A549 treated with RU486 at 1 μM for 4 hours (cell line): ENCODE measurements at places on chromosomes 16 and 17. TPM values are rescaled to one million over a fixed set of nuclear protein-coding genes. Genes with fewer than 3 reads are reported as not detected.

The COG7 gene
- 13.9 to 18.7 TPM (median 17.6 TPM) in 5 replicates for total RNA-seq

The CCL17 gene
- total RNA-seq = not detected in 5 replicates

The ACSF2 gene
- total RNA-seq = 10.0 to 15.4 TPM (median 14.3 TPM) in 5 replicates

The GPATCH8 gene
- 16.7 to 23.4 TPM (median 22.4 TPM) in 5 replicates for total RNA-seq

The CCL4 gene
- total RNA-seq = not detected in 5 replicates

The TBX2 gene
- total RNA-seq = 5.9 to 10.1 TPM (median 9.2 TPM) in 5 replicates

The KRT12 gene
- total RNA-seq = not detected in 5 replicates

The KRT20 gene
- 0.17 to 0.43 TPM (median 0.28 TPM) in 5 replicates for total RNA-seq

The CCDC78 gene
- 3.1 to 6.6 TPM (median 5.5 TPM) in 5 replicates for total RNA-seq

The CD79B gene
- total RNA-seq = 0.16 TPM in 1 of 5 replicates, not detected in the others

The TBC1D3G gene
- total RNA-seq = 0.07 TPM in 1 of 5 replicates, not detected in the others

The SDK2 gene
- 0.24 to 0.44 TPM (median 0.33 TPM) in 5 replicates for total RNA-seq

The ACSM3 gene
- 4.1 to 4.7 TPM (median 4.5 TPM) in 5 replicates for total RNA-seq

The KARS1 gene
- 162 to 188 TPM (median 173 TPM) in 5 replicates for total RNA-seq

The MLLT6 gene
- 22.3 to 34.3 TPM (median 30.7 TPM) in 5 replicates for total RNA-seq

The CDRT15L2 gene
- total RNA-seq = not detected in 5 replicates

The MFAP4 gene
- 0.05 TPM in 1 of 5 replicates, not detected in the others for total RNA-seq

The XAF1 gene
- total RNA-seq = 0.03 to 0.24 TPM in 2 of 5 replicates, not detected in the others

The ATP2A1 gene
- total RNA-seq = 1.6 to 4.1 TPM (median 2.7 TPM) in 5 replicates

The KRTAP4-5 gene
- total RNA-seq = not detected in 5 replicates

The TMC8 gene
- 0.18 to 0.43 TPM (median 0.29 TPM) in 5 replicates for total RNA-seq

The PRSS27 gene
- 0.77 to 1.8 TPM (median 1.5 TPM) in 5 replicates for total RNA-seq

The SOST gene
- not detected in 5 replicates for total RNA-seq

The CNTNAP1 gene
- 4.3 to 6.5 TPM (median 5.8 TPM) in 5 replicates for total RNA-seq

The DOC2B gene
- total RNA-seq = 0.76 to 1.1 TPM (median 0.82 TPM) in 5 replicates

The NOTUM gene
- total RNA-seq = 0.14 to 0.32 TPM (median 0.26 TPM) in 5 replicates

The HBQ1 gene
- total RNA-seq = 6.1 to 7.9 TPM (median 6.9 TPM) in 5 replicates

The ZNF624 gene
- total RNA-seq = 2.0 to 3.2 TPM (median 2.1 TPM) in 5 replicates

The IL32 gene
- total RNA-seq = 23.0 to 38.0 TPM (median 28.2 TPM) in 5 replicates

The LAT gene
- 2.2 to 5.3 TPM (median 4.3 TPM) in 5 replicates for total RNA-seq

The SOX9 gene
- total RNA-seq = 6.5 to 12.1 TPM (median 11.2 TPM) in 5 replicates

The PRSS36 gene
- total RNA-seq = 0.29 to 1.2 TPM (median 0.65 TPM) in 5 replicates

The MYO15B gene
- 33.4 to 72.6 TPM (median 52.6 TPM) in 5 replicates for total RNA-seq

The KRT24 gene
- not detected in 5 replicates for total RNA-seq

The MT4 gene
- not detected in 5 replicates for total RNA-seq

The CDT1 gene
- 20.7 to 35.5 TPM (median 32.4 TPM) in 5 replicates for total RNA-seq

The SLC38A8 gene
- total RNA-seq = not detected in 5 replicates

The KRTAP4-1 gene
- 0.17 to 0.25 TPM (median 0.24 TPM) in 4 of 5 replicates, not detected in the other for total RNA-seq

The CLEC18A gene
- 0.07 to 0.13 TPM (median 0.08 TPM) in 3 of 5 replicates, not detected in the others for total RNA-seq

The KRTAP4-9 gene
- total RNA-seq = not detected in 5 replicates

The MYO1D gene
- 2.1 to 2.9 TPM (median 2.4 TPM) in 5 replicates for total RNA-seq

The RNF151 gene
- not detected in 5 replicates for total RNA-seq

The P3H4 gene
- 30.4 to 39.9 TPM (median 34.4 TPM) in 5 replicates for total RNA-seq

The CTDNEP1 gene
- 210 to 241 TPM (median 229 TPM) in 5 replicates for total RNA-seq

The WNK4 gene
- 0.85 to 1.7 TPM (median 1.4 TPM) in 5 replicates for total RNA-seq

The GPR142 gene
- total RNA-seq = 0.07 TPM in 1 of 5 replicates, not detected in the others

The MFSD6L gene
- not detected in 5 replicates for total RNA-seq

The CCDC154 gene
- 0.13 to 0.49 TPM (median 0.41 TPM) in 5 replicates for total RNA-seq

The ARMC7 gene
- 17.1 to 22.7 TPM (median 18.6 TPM) in 5 replicates for total RNA-seq

The BTBD17 gene
- total RNA-seq = not detected in 5 replicates

The TMC5 gene
- 6.1 to 8.1 TPM (median 6.4 TPM) in 5 replicates for total RNA-seq

The ZDHHC1 gene
- total RNA-seq = 5.3 to 7.6 TPM (median 6.5 TPM) in 5 replicates

The OTOP2 gene
- total RNA-seq = 0.07 to 0.11 TPM in 2 of 5 replicates, not detected in the others

The GNG13 gene
- not detected in 5 replicates for total RNA-seq

The SLC35G6 gene
- total RNA-seq = not detected in 5 replicates

The MED1 gene
- 24.9 to 34.8 TPM (median 32.9 TPM) in 5 replicates for total RNA-seq

The ZNF778 gene
- 9.6 to 13.7 TPM (median 12.9 TPM) in 5 replicates for total RNA-seq

The KRT36 gene
- total RNA-seq = not detected in 5 replicates
